Neural progenitor cell (in vitro differentiated cells): ENCODE measurements at places on chromosomes 5 and 9.

DNA sequence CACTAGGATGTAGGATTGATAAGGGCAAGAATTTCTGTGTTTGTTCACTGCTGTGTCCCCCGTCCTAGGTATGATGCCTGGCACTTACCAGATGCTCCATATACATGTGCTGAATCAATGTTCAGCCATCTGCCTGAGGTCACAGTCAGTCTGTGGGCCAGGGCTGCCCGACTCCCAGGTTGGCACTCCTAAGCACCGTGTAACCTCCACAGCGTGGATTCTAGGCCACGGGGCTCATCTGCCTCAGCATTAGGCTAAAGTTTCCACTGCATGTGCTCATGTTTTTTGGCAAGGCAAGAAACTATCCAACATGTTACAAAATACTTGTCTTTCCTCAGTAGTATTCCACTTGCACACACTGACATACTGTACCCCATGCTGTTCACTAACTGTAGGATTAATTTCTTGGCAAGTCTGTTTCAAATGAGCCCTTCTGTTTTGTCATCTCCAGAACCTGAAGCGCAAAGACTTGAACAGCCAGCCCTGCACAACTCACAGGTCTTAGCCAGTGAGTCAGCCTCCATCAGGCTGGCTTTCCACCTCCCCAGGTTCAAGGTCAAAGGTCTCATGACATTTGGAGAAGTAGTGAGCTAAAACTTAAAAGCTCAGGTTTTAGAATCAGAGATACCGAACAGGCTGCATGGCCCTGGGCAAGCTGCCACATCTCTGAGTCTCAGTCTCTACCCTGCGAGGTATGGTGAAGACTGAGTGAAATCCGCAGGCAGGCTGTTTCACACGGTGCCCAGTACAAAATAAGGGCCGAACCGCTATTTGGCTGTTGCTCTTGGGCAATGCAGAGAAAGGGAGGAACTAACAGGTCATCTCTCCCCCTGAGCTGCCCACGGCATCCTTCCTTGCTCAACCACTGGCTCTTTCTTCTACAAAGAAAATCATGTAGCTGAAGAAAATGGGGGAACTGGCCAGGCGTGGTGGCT lies 7.2 kb downstream of the TOR1A start:
- no peak for DNase-seq

GRCh38 chr9:135523521-135524129 lies 2.4 kb downstream of the LCN1 start:
- no peak for DNase-seq

DNA sequence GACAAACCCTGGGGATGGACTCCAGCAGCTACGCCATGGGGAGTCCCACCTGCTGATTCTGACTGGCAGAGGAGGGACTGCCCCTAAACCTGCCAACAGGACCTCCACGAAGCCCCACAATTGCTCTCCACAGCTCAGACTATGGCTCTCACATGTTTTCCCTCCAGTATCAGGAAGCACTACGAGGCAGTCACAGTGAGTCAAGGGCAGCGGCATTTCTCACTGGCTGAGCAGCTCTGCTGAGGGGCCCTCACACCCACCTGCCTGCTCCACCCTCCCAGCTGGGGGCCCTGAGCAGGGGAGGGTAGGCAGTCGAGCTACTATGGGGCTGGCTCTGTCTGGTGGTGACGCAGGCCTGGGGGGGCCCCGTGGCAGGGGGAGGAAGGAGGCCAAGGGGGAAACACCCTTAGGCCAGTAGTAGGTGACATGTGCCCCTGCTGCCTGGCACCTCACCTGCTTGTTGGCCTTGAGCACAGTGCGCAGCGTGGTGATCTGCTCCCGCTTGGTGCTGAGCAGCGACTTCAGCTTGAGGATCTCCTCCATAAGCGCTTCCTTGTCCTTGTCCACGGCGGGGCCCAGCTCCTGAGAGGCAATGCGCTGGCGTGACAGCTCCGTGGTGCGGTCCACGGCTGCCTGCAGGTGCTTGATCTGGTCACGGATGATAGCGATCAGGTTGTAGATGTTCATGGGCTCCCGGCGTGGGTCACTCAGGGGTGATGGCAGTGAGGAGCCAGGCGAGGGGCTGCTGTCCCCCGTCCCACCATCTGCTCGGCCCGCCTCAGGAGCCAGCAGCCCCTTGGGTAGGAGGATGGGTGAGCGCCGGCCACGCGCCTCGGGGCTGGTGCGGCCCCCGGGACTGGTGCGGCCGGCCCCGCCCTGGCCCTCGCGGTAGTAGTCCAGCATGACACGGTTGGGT lies 46.3 kb downstream of the BICD2 start:
- no peak for DNase-seq

DNA sequence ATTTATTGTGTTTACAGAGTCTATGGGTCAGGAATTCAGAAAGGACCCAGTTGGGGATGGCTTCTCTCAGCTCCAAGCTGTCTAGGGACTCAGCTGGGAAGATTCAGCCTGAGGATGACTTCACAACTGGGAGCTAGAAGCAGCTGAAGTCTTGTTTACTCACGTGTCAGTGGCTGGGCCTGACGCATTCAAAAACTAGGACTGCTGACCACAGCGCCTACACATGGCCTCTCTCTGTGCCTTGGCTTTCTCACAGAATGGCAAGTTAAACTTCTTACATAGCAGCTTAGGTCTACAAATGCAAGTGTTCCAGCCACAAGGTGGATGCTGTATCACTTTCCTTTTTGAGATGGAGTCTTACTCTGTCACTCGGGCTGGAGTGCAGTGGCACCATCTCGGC lies 16.3 kb upstream of the PPP2CA start:
- DNase-seq, result no peak

- no peak for DNase-seq
These were observed 222.0 kb upstream of the KLF4 start for GRCh38 chr9:107711542-107711941.

DNA sequence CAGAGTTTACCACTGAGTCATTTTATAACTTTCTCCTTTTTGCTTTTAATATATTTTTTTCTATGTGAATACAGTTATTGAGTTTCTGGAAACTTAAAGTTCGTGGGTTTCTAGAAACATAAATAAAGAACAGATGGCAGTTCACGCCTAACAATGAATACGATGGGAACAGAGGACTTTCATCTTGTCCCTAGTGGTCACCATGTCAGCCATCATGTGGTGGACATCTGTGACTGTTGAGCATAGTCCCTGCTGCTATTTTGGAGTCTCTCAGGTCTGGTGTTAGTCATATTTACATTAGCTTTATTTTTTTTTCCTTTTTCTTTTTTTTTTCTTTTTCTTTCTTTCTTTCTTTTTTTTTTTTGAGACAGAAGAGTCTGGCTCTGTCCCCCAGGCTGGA lies 85.3 kb downstream of the XRCC4 start:
- no peak for DNase-seq

GRCh38 chr5:58143181-58143580 lies 316.7 kb downstream of the PLK2 start:
- no peak for DNase-seq

DNA sequence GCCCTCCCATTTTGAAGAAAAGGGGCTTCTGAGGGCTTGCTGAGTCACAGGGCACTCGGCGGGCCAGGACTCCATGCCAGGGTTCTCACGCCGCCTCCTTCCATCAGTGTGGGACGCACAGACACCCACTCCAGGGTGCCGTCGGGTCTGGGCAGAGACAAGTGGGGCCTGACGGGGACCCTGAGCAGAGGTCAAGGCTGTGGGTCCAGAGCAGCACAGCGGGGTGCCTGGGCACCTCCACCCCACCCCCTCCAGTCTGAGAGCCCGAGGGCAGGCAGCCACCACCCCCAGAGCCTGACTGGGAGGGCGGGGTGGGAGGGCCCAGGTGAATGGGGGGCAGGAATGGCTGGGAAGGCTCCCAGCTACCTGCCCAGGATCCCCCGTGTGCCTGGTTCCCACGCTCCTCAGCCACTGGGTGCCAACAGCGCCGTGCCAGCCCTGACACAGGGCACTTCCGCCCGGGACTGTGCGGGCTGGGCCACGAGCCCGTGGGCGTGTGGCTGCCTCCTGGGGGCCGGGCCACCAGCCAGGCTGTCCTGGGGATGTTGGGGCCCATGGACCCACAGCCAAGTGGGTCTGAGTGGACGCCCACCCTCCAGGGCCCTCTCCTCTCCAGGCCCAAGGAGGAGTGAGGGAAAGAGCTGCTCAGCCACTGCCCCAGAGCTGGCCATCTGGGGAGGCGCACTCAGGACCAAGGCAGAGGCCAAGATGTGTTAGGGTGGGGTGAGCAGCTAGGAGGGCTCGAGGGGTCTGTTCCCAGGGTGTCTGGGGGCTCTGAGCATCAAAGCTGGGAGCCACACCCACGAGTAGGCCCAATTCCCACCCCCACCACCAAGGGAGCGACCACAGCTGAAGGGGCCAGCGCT lies 10.1 kb upstream of the NRARP start:
- DNase-seq, result no peak

DNA sequence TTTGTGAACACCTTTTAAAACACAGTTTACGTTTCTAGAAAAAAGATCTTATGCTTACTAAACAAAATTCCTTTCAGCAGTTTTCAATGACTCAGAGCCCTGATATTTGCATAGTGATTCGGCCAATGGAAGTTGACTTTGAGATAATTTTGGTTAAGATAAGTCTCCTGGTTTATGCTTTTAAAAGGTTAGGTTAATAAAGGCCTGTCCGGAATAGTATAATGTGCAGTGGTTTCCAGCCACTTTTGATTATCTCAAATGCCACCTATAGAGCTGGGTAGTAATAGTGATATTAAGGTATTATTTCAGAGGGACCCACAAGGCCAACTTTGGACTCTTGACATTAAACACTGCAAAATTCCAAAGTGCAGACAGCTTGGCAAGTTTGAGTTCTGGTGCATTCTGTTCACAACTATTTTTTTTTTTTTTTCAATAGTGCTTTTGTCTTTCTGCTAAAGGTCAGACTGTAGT lies 86.1 kb downstream of the F2RL2 start:
- DNase-seq, result no peak

DNA sequence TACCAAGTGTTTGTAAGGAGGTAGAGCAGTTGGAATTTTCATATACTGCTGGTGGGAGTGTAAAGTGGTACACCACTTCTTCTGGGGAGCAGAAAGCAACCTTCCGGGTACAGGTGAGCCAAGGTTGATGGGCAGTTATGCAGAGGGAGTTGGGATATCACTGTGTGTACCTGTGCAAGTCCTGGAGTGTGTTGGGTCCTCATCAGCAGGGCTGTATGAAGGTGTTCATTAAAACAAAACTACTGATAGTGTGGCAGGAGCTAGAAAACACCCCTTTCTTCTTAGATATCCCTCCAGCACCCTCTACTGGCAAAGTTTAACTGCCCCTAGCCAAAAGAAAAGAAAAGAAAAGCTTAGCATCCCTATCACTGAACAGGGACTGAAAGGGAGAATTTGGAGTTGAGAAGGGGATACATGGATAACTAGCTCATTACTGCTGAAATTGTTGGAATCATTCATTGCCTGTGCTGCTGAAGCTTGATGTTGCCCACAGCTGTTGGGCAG lies 10.7 kb downstream of the MARCHF6 start:
- DNase-seq, result no peak

DNA sequence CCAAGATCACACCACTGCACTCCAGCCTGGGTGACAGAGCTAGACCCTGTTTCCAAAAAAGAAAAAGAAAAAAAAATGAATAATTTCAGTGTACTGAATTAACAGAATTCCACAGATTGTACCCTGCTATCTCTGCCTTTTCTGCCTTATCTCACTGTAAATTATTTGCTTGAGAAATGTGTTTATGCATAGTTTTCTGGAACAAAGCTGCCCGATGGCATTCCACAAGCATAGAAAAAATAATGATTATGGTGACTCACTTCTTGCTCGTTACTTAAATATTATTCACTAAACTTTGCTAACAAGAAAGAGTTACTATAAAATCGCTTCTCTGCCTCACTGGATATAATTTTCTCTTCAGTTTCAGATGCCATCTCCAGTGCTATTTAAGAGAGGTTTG lies 88.7 kb upstream of the FAM169A start:
- DNase-seq, result no peak

- DNase-seq, result peak; percentile 49
These were observed 10.0 kb downstream of the NAIF1 start for GRCh38 chr9:128056887-128057723.

- no peak for DNase-seq
These were observed 29.2 kb downstream of the IZUMO3 start for GRCh38 chr9:24516463-24516862.

DNA sequence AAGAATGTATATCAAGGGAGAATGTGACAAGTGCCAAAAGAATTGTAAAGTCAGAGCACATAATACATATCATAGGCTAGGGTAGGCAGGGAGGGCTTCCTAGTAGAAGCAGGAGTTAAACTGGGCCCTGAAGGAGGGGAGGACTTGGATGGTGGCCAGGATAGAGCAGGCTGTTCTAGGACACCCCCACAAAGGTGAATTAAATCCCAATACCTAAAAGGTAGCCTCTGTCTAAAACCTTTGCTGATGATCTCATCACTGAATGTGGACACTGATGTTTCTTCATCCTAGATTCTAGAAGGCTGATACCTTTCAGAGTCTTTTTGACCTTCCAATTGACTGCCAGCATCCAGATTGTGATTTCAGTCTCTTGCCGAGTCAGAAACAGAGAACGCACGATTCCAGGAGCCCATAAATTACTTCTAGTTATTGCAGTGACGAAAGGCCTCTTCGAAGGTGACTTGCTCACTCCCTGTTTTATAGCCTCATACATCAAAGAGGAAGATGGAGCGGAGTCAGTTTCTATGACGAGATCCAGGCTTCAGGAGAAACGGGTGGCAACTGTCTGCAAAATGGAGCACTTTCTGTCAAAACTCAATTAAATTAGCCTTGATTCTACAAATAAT lies 43.2 kb downstream of the KIF4B start:
- DNase-seq, result no peak

- DNase-seq, result no peak
These were observed 83.4 kb downstream of the LPAR1 start for GRCh38 chr9:110954822-110955291.

GRCh38 chr9:37992924-37993349 lies 76.1 kb downstream of the SHB start:
- DNase-seq, result no peak

GRCh38 chr5:58018016-58018415 lies 441.9 kb downstream of the PLK2 start:
- DNase-seq, result no peak

GRCh38 chr9:69299826-69300225 lies 25.2 kb upstream of the ENTREP1 start:
- no peak for DNase-seq

- DNase-seq, result no peak
These were observed 37.7 kb downstream of the DRD1 start for GRCh38 chr5:175406300-175406699.

GRCh38 chr5:142794537-142794936 lies 24.4 kb downstream of the ARHGAP26 start:
- no peak for DNase-seq

- DNase-seq, result peak; percentile 75
These were observed 39.5 kb upstream of the GLIS3 start for GRCh38 chr9:4339357-4339756.

- DNase-seq, result no peak
These were observed 290.2 kb upstream of the KLF4 start for GRCh38 chr9:107779731-107780130.

- no peak for DNase-seq
These were observed 4.3 kb downstream of the TLN1 start for GRCh38 chr9:35727676-35728040.

- no peak for DNase-seq
These were observed 45.3 kb downstream of the INSYN2B start for GRCh38 chr5:169934990-169935389.

GRCh38 chr9:88652876-88653275 lies 117.9 kb downstream of the NXNL2 start:
- DNase-seq, result no peak
